Ecto neural progenitor cell (in vitro differentiated cells): ENCODE measurements at places on chromosomes 2 and 18.

- no peak for DNase-seq
Measured at GRCh38 chr18:13424363-13424762, 205.8 kb downstream of the LDLRAD4 start.

DNA sequence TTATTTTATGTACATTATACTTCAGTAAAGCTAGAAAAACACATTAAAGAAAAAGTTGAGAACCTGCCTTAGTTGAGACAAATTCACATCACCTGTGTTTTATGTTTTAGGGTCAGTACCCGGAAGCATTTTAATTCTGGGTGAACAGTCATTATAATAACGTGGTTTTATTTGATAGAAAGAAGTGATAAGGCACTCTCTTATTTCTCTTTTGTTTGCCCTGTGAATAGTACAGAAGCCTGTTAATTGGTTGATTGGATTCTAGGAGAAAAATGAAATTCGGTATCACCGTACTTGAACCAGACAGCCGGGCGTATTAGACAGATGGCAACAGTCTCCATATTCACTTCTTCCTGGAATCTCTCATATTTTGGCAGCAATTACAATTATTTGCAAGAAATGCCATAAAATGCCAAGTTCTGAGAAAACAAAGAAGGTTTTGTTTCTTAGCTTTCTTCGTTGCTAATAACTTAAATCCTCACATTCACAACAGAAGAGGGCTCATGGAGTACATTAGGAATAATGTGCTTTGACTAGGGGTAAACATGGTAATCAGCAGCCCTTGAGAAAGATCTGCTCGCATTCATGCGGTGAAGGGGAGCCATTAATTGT, 168.7 kb upstream of the RASGRP3 start:
- no peak for DNase-seq

DNA sequence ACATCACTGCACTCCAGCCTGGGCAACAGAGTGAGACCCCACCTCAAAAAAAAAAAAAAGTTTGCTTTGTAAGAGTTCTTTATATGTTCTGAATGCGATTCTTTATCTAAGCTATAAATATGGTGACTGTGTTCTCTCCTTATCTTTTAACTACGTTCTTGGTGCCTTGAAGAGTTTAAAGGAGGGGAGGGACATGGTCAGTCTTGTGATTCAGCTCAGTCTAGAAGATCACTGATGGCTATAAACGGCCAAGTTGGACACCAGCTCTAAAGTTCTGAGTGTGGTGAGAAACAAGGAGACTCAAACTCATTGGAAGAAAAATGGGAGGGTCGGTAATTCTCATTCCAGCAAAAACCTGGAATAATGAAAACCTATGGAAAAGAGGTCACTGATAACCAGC, 128.4 kb upstream of the SEC11C start:
- no peak for DNase-seq

- DNase-seq: no peak
Measured at GRCh38 chr2:226466124-226466523, 333.5 kb downstream of the IRS1 start.

- DNase-seq: no peak
Measured at GRCh38 chr2:138767101-138767500, 13.1 kb downstream of the NXPH2 start.
